ENCODE measurements at places on chromosomes 3 and 15.

GRCh38 chr3:105837143-105837740 lies 31.6 kb downstream of the CBLB start:
- DNase-seq: no peak

DNA sequence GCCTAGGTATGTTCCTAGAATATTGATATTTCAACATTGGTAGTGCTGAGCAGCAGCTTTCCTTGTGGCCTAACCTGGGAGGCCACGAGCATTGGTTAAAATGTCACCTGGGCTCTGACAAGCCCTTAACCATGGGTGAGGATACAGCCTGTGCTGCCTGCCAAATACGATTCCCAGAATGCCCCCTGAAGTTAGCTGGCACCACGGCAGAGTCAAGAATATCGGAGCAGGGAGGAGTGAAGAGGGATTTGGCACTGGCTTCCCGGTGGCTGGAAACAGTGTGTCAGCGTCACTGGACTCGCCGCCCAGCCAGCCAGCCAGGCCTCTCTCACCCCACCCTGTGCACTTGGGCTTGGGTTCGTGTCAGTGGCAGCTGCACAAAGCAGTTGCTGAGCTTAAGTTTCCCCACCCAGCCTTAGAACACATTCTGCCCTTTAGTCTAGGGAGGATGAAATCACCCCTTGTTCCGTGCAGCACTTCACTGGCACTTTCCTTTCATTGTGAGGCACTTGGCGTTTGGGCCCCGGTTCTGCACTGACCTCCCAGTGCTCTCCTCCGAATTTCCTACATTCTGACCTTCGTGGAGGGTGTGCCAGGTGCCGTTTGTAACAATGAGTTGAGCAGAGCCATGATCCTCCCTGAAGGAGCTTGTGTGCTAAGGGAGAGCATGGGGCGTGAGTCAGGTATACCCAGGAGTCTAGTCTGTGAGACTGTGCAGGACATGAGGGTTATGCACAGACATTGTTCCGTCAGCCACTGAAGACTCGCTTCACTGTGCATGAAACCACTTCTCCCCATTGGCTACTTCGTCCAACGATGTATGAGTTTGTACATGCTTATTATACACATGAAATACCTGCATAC lies 152.8 kb upstream of the BHLHE40 start:
- no peak for DNase-seq

- DNase-seq: no peak
Measured at GRCh38 chr15:80093854-80094418, 34.5 kb downstream of the ZFAND6 start.

- DNase-seq: peak; percentile 35
Measured at GRCh38 chr3:33372218-33373081, 67.8 kb downstream of the UBP1 start.

- peak; percentile 18 for DNase-seq
Measured at GRCh38 chr3:10758304-10759037, 57.6 kb upstream of the SLC6A11 start.

DNA sequence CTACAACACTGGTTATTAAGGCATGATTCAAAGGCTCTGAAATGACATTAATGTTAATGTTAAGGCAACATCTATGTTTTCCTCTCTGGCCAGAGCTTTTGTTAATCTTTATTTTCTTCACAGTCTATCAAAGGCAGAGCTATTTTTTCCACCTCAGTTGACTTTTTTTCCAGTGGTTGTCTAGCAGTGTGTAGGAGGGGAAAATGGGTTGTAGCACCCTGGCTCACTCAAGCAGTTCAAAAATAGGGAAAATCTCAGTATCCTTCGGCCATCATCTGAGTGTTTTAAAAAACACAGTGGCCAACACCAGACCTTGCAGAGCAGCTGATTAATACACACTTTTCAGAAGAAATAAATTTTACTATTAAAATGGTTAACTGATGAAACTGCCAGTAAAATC lies 21.4 kb downstream of the CBLB start:
- no peak for DNase-seq

- no peak for DNase-seq
Measured at GRCh38 chr15:39430389-39430788, 150.5 kb upstream of the THBS1 start.

GRCh38 chr3:52742418-52743041 lies 28.2 kb downstream of the NEK4 start:
- no peak for DNase-seq

DNA sequence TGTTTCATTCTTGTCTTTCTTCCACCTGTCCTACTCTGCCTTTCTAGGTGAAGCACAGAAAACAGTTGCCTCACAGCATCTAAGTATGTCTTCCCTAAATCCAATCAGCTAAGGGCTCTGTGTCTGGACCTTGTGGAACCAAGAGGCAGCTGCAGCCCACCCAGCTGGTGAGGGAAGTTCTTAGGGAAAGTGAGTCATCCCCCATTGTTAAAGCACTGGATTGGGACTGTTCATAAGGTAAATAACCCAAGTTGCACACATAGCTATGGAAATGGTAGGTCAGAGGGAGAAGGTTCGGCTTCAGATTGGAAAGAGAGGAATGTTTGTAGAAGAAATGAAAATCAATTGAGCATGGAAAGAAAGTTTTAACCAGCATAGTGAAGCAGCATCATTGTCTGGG lies 18.0 kb upstream of the ARNT2 start:
- DNase-seq: no peak

DNA sequence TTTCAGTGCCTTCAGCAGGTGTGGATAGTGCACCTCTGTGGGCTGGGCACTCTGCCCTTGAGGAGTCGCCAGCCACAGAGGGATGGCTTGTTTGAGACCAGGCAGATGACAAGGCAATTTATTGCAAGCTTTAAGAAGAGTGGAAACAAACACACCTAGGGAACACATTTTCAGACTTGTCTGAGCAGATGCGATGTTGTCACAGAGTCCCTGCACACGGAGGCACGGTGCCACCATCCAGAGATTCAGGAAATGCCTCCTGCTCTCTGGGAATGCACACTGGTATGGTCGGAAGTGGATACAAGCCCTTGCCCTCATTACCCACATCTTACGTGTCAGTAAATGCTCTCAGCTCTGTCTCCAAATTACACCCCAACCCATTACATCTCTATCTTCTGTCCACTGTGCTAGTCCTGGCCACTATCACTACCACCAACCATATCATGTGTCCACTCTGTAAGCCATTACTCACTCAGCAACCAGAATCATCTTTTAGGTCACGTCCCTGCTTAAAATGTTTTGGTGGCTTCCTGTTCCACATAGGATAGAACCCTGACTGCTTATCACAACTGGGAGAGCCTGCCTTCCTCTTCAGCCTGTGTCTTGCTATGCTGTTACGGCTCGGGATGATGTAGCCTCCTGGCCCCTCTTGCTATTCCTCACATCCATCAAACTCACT lies 196.9 kb downstream of the SLCO3A1 start:
- DNase-seq: no peak

DNA sequence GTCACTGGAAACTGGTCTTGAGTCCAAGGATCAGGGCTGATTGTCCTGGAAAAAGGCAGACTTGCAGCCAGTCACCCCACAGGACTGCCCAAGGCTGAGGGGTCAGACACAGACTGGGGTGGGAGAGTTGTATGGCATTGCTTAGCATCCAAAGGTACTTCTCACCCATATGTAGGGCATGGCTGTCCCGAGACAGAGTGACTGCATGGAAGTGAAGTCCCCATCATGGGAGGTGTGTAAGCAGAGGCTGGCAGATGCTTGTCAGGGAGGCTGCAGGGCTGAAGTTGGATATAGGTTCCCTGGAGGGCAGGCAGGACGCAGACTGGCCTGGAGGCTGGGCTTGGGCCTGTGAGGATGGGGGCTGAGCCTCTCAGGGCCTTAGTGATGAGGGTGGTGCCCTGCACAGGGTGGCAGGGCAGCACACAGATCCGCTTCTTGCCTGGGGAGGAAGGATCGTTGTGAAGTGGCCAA lies 31.1 kb downstream of the PSTPIP1 start:
- DNase-seq: no peak

GRCh38 chr3:48656841-48657281 lies 5.8 kb downstream of the CELSR3 start:
- no peak for DNase-seq

DNA sequence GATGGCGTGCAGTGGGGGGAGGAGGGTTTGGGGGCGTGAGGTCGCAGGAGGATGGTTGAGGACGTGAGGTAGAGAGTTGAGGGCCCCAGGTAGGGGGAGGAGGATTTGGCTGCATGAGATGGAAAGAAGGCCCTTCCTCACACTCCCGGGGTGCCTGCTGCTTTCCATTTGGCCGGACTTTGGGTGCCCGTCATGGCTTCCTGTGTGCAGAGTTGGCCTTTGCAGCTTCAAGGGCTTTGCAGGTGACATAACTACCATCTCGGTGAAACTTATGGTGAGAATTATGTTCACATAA lies 1.7 kb downstream of the MLF1 start:
- DNase-seq: no peak

GRCh38 chr15:80727196-80727595 lies 32.1 kb downstream of the ABHD17C start:
- DNase-seq: no peak

DNA sequence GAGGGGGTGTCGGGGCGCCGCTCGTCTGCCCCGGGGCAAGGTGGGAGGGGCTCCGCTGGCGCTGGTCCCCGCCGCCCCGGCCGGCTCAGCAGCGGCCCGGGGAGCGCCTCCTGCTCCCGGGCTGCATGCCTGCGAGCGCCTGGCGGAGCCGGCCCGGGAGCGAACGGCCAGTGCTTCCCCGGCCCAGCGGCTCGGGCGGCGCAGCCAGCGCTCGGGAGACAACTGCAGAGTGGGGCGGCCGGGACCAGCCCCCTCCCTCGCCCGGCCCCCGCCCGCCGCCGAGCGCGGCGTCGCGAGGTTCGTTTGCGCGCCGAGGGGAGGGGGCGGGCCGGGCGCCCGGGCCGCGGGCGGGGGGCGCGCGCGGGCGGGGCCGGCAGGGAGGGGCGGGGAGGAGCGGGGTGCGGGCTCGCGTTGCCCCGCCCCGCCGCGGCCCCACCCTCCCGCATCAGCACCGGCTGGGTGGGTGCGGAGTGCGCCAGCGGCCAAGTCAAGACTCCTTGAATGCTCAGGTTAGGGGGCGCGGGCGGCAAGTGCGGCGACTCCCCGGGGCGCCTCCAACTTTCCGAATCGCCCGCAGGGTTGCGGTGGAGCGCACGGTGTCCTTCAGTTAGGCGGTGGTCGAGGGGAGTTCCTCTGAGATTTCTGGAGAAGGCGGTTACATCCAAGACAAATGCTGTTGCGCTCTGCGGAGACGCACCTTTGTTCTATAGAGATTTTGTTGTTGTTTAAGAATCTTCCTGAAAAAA lies at the start of gene RGMA:
Gene RGMA, minus strand, starts transcription at position 231 of the 746 bp plus-strand sequence. CDS start 279 bp downstream, outside the sequence.
- no peak for DNase-seq

GRCh38 chr3:184693011-184693975 lies 18.6 kb downstream of the MAGEF1 start:
- no peak for DNase-seq

DNA sequence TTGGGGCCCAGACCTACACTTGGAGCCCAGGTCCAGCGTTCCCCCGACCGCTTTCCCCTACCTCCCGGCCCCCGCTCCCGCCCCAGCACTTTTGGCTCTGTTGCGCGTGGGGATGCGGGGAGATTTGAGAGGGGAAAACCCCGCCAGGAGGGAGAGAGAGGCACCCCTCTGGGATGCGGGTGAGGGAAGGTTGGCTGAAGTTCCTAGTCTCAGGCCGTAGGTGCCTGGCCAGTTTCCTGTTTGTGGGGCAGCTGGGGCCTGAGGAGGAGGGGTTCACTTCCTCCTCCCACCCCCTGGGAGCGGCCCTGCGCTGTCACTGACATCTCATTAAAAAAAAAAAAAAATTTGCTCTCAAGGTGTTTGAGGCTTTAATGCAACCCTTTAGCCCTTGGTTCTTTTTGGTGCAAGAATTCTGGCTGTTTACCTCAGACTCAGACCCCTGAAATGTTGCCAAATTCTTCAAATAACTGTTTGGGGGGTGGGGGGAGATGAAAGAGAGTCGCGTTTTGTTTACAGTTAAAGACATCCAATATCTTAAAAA lies 2.6 kb downstream of the FAM43A start:
- DNase-seq: no peak

DNA sequence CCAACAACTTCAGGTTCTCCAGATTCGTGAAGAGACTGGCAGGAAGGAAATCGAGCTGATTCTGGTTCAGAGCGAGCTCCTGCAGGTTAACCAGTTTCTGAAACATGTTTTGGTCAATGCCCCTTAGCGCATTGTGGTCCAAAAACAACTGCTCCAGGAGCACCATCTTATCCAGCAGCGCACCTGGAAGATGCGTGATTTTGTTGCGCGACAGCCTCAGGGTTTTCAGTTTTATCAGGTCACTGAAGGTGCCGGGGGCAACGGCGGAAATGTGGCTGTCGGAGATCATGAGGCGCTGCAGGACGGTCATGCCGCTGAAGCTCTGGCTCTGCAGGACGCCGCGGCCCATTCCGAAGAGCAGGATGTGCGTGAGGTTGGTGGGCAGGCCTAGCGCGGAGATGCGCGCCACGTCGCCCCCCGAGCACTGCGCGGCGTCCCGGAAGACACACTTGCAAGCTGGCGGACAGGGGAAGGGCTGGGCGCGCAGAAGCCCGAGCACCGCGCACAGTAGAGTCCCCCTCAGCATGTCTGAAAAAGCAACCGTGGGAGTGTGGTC lies 1.2 kb downstream of the GP5 start:
- DNase-seq: no peak

- DNase-seq: no peak
Measured at GRCh38 chr15:55522742-55523450, 14.9 kb upstream of the DNAAF4 start.

DNA sequence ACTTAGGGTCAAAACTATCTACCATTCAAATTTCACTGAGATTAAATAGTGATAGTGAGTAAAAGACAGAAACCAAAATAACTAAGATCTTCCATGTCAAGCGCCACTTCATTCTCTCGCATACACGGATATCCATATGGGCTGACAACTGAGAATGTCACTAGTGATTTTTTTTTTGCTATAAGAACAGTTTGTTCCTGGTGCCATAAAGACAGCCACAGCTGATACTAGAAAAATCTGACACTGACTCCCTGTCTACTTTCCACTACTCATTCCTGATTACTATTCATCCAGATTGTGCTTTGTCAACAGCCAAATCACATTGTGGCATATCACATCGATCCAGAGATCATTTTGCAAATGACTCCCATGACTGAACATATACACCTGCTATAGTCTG lies 45.8 kb upstream of the CDAN1 start:
- no peak for DNase-seq

DNA sequence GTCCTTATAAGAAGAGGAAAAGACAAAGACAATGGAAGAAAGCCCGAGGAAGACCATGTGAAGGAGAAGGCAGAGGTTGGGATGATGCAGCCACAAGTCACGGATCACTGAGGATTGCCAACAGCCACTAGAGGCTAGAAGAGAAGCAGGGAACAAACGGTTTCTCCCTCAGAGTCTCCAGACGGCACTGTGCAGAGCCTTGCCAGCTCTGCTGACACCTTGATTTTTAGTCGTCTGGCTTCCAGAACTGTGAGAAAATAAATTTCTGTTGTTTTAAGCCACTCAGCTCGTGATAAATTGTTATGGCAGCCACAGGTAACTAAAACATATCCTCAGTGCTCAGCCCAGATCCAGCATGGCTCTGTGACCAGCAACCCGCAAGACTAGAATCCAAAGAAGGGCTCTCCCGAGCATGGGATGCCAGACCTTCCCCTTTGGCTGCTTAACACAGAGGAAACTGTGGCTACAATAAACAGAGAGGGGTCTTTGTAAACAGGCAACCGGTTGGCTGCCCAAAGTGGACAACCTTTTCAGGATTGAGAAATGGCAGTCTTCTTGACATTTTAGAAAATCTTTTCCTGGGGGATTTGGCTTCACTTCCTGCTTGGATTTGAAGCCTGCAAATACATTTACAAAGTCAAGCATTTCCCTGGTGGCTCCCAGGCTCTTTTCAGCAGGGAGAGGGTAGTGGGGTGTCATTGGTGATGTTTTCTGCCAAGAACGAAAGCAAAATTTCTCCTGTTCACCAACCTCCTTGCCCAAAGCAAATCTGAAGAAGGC lies 88.7 kb upstream of the ADPGK start:
- no peak for DNase-seq

All from skeletal muscle cell (primary cell).